ENCODE measurements at places on chromosomes 7 and 10.

- no peak for DNase-seq
Observed at GRCh38 chr10:112202076-112202475, 18.5 kb upstream of the GPAM start.

GRCh38 chr10:70967591-70968587, 79.5 kb upstream of the PCBD1 start:
- no peak for DNase-seq

DNA sequence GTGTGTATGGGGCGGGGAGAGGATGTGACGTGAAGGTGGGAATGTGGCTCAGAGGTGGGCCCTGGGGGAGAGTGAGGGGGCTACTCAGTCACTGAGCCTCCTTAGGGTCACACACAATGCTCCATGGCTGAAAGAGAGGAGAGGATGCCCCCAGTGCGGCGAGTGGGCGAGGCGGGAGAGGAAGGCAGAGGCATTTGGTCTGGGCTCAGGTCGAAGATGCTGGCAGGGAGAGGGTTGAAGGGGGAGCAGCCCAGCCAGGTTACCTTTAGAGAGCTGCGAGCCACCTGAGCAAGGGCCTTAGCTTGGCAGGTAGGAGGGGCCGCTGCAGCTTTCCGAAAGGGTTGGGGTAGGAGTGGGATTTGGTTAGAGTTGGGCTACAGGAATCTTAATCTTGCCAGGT, 4.7 kb upstream of the LOXL4 start:
- no peak for DNase-seq

- DNase-seq: no peak
Observed at GRCh38 chr7:67661-68395, 124.5 kb upstream of the FAM20C start.

DNA sequence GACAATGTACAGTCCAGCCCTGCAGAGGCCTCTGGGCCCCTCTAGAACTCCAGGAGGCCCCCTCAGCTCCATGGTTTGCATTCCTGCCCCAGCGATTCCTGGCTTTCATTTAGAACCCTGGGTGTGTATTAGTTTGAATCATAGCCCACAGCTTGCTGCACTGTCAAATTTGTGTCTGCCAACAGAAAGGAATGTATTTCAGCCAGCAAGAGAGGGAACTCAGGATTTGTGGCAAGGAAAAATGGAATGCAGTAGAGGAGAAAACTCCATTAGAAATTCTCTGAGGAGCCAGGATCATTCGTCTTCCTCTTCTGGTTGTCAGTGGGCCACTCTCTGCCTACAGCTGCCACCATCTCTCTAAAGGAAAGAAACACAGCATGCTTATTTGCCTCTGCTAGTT, 27.9 kb upstream of the WDR11 start:
- DNase-seq: no peak

DNA sequence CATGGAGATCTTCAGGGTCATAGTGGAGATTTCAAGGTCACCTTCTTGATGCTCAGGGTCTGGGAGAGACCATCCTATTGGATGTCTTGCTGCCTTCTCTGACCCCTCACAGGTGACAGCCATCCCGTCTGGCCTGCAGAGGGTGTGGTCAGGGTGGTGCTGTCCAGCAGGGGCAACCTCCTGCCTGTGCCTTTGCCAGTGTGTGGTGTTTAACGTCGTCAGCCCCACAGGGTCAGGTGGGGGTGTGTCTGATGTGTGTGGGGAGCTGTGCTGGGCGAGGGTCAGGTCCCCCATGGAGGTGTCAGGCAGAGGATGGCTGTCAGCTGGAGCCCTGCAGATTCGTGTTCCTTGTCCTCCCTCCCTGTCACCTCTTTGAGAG, 16.5 kb downstream of the ADCY1 start:
- no peak for DNase-seq

DNA sequence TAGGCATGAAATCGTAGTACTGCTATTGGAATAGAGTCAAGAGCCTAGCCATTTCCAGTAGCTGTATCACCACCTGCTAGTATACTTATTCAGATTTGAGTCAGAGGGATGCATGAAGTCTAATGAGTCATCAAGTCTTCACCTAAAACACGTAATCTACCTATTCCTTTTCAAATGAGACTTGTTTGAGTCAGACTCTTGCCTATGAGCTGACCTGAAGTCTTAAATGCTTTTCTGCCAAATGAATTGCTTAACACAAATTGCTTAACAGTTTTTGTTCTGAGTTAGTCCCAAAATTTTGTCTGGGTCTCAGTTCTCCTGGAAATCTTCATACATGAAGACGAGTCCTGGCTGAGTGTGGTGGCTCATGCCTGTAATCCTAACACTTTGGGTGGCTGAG, 165.2 kb downstream of the GNAT3 start:
- no peak for DNase-seq

DNA sequence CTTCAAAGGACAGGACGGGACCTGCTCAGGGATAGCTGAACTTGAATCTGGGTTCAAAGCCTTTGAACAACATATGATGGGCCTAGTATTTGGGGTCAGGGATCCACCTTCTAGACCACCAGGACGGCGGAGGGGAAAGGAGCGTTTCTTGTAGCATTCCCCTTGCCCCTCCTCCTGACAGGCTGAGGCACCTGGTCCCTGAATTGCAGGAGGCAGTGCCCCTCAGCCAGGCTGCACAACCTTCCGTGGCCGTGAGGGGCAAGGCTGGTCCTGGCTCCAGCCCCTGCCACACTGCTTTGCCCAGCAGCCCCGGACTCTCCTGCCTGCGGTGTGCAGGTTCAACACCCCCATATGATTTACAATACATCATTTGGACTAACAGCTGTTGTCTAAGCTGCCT, 58.1 kb downstream of the INSIG1 start:
- no peak for DNase-seq

DNA sequence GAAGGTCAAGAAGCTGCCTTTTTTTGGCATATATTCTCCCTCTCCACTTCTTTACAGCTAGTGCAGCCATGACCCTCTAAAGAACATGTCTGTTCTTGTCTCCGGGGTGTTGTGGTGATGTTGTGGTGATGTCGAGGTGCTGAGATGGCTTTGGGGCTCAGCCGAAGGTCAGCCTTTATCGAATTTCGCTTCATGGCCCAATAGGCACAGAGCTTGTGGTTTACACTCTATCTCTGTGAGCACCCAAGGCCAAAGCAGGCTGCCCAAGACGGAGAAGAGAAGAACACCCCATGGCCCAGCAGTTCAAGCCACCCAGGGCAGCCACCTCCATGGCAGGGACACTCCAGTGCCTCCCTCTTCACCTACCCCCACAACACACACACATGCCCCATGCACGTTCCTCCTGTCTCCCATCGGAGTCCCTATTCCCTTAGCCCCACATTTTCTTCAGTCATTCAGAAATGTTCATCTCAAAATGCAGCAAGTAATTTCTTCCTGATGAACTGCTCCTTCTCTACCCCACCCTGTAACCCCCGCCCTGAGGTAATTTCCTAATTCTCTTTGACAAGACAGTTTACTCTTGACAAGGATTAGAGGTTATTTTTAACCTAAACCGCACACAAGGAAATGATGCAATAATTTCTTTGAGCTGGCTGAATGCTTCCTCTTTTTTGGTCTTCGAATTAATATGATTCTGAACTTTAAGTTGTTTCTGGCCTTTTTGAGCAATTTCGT, 18.6 kb upstream of the ADRB1 start:
- DNase-seq: no peak

- DNase-seq: no peak
Observed at GRCh38 chr10:119219871-119220270, 12.5 kb downstream of the GRK5 start.

- DNase-seq: no peak
Observed at GRCh38 chr10:132582771-132583170, 45.2 kb downstream of the INPP5A start.

GRCh38 chr10:96269438-96270300, 1.7 kb downstream of the BLNK start:
- no peak for DNase-seq

GRCh38 chr7:129469930-129470329, 32.4 kb upstream of the SMKR1 start:
- no peak for DNase-seq

- no peak for DNase-seq
Observed at GRCh38 chr10:8435186-8436055, 380.9 kb downstream of the GATA3 start.

DNA sequence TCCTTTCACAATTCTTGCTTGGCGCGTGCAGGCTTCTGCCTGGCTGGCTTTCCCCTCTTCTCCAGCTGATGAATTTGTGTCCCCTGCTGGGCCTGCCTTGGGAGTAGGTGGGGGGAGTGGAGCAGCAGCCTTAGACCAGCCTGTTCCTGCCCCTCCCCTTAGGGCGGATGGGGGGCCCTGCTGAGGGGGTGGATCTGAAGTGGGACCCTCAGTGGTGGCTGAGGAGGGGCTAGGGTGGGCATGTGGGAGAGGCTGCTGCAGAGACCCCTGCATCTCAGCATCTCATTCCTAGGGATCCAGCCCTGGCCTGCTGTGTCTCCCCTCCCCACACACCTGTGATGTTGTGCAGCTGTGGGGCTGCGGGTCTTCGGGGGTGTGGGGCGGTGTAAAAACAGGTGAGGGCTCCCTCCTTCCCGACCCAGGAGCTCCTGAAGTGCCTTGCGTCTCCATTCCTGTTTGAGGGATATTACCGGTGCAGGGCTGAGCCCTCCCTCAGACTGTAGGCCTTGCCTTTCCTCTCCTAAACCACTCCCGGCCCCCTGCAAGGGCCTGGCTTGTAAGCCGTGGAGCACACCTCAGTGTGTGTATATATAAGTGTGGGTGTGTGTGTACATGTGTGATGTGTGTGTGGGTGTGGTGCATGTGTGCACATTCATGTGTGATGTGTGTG, 24.7 kb downstream of the ADCYAP1R1 start:
- no peak for DNase-seq

DNA sequence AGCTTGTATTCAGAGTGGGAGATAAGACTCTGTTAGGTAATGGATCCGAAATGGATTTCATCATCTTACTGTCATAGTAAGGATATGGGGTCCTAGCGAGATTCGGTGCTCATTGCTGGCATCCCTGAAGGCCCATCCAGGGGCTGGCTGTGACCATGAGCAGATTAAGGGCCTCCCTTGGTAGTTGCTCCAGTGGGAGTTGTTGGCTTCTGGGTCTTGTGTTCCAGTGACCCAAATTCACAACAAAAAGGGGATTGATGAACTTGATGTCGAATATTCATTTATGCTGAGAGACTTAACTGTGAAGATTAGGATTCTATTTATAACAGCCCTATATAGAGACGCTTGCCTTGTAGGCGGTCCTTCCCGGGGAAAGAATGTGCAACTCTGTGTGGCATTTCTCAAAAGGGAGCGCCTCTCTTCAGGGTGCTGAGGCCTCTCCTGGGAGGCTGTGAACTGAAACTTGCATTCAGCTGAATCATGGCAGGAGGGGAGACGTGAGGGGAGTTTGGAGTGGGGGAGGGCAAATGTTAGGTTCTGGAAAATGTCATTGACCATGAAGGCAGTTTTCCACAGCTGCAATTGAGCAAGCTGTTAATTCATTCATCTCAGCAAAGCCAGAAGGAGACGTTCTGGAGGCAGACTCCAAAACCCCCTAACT, 233.1 kb upstream of the FZD8 start:
- no peak for DNase-seq

DNA sequence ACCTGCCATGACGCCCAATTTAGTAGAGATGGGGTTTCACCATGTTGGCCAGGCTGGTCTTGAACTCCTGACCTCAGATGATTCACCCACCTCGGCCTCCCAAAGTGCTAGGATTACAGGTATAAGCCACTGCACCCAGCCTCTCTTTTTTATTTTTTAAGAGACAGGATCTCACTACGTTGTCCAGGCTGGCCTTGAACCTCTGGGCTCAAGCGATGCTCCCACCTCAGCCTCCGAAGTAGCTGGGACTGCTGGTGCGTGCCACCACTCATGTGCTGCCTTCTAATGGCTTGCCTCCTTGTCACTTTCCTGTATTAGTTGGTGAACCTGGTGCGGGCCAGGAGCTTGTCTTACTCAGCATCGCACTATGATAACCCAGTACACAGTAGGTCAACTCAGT, 27.0 kb downstream of the KLRG2 start:
- DNase-seq: no peak

DNA sequence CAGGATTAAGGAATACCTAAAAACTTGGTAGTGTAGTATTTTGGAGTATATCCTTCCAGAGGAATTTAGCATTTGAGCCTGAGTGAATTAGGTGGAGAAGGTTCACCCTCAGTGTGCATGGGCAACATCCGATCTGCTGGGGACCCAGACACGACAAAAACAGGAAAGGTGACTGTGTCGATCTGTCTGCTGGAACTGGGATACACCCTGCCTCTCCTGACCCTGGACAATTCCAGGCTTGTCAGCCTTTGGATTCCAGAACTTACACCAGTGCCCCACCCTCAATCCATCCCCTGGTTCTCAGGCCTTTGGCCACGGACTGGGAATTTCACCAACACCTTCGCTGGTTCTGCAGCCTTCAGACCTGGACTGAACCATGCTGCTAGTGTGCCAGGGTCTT, 41.9 kb downstream of the PTPRE start:
- no peak for DNase-seq

DNA sequence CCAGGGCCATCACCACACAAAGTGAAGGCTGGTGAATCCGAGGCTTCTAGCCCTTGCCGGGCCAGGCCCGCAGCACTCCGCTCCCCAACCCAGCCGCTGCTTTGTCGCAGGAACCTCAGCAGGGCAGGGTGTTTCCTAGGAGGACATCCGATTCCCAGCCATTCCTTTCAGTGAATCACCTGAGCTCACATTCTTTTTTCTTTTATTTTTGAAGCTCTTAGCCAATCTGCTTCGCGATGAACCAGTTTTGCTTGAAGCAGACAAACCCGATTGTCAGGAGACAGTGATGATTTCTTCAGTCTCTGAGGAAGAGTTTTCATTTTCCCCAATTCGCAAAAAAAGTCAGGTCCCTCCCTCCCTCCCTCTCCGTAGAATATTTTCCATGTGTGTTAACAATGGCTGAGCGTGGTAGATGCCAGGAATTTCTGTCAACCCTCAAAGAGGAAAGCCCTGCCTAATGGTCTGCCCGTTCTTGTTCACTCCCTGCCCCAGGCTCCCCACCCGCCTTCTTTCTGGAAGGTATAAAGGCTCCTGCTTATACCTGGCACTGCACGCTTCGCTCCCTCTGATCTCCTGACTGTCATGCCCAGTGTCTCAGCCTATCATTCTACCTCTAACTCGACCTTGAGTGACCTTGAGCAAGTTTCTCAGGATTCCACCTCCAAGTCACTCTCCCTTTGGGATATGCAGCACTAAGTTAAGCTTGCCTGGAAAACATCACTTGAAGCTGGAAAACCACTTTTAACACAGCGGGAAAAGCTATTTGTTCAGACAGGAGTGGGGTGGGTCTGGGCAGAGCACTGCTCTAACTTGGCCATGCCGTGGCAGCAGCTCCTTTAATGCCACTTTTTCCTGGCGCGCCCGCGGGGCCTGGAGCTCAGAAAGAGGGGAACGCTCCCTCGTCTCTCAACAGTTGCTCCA, 35.1 kb downstream of the EGFR start:
- no peak for DNase-seq

DNA sequence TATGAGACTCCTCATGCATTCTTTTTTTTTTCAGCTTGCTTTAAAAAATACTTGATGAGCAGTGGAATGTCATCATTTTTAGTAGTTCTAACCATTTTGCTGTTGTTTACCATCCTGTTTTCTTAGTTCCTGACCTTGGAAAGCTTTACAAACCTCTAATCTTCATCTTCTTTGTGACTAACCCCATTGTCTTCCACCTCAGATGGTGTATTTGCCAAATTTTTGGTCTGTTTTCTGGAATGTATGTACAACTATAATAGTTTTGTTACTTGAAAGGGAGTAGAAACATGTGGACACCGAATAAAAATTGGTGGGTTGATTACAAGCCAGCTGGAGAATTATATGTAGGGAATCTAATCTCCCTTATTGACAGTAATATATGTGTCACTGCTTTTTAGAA, 172.7 kb downstream of the SND1 start:
- no peak for DNase-seq

- DNase-seq: no peak
Observed at GRCh38 chr10:45408421-45409319, 34.7 kb downstream of the ALOX5 start.

Data from activated CD4-positive, alpha-beta T cell treated with anti-CD3 and anti-CD28 coated beads for 4 hours (primary cell).